ENCODE measurements at places on chromosomes 16 and 17.
A peak's percentile ranks its signal among the peaks of the same experiment; 100 is the strongest.

DNA sequence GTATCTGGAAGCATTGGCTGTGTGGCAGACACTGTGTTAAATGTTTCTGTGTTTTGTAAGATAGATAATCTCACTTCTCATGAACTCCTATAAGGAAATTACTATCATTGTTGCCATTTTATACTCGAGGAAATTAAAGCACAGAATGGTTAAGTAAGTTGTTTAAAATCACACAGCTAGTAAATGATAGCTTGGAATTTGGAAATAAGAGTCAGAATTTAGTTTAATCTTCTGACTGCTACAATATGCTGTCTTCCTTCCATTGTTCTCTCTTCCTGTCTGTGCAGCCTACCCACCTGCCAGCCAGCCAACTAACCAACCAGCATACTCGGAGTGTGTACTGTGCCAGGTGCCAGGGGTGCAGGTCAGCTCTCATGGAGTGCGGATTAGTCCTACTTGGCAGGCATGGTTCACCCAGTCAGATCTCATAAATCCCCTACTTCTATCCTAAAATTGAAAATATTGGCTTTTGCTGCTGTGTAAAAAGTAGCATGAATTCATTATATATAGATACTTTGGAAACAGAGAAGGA, 79.9 kb upstream of the LGALS9 start:
- DNase-seq, result no peak

- DNase-seq, result no peak
Measured at GRCh38 chr16:87132361-87133014, 184.7 kb downstream of the C16orf95 start.

- no peak for DNase-seq
Measured at GRCh38 chr16:4077174-4077649, 39.0 kb downstream of the ADCY9 start.

DNA sequence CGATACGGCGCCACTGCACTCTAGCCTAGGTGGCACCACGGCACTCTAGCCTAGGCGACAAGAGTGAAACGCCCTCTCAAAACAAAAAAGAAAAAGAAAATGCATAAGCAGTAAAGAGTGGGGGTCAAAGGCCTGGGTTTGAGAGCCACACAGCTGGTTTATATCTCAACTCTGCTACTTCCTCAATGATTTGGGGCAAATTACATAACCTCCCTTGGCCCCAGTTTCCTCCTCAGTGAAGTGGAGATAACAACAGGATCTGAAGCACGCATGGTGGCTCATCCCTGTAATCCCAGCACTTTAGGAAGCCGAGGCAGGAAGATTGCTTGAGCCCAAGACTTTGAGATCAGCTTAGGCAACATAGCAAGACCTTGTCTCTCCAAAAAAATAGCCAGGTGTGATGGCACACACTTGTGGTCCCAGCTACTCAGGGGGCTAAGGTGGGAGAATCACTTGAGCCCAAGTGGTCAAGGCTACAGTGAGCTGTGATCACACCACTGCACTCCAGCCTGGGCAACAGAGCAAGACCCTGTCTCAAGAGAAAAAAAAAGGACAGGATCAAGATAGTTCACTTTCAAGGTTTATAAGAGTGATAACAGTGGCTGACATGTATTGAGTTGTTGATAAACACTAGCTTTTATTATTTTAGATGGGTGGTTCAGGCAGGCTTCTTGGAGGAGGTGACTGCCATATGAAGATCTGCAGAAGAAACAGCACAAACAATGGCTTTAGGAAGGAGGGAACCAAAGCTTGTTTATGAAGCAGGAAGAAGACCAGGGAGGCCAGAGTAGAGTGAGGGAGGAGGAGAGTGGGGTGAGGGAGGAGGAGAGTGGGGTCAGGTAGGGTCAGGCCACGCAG, 8.5 kb upstream of the COG1 start:
- peak; percentile 63 for DNase-seq

DNA sequence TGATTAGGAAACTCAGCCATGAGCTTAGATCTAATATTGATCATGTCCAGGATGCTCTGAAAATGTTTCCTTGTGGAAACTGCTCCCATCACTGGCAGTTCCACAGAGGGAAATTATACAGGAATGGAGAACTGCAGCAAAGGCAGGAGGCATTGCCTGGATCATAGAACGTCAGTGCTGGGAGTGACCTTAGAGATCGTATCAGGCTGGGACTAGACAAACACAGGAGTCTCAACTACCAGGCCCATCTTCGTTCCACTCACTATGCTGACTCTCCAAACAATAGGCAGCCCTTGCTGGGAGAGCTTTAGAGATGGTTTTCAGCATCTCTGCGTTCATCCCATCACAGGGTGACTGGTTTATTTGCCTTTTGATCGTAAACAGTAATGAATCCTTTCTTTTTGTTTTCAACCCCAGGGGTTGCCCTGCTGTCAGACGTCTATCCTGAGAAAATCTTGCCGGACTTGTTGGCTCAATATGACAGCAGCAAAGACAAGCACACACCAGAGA, 130.3 kb downstream of the TANGO6 start:
- no peak for DNase-seq
